ENCODE measurements at places on chromosomes 13 and 19.

- DNase-seq: no peak
These were observed 22.6 kb downstream of the ELF1 start for GRCh38 chr13:40996426-40997092.

DNA sequence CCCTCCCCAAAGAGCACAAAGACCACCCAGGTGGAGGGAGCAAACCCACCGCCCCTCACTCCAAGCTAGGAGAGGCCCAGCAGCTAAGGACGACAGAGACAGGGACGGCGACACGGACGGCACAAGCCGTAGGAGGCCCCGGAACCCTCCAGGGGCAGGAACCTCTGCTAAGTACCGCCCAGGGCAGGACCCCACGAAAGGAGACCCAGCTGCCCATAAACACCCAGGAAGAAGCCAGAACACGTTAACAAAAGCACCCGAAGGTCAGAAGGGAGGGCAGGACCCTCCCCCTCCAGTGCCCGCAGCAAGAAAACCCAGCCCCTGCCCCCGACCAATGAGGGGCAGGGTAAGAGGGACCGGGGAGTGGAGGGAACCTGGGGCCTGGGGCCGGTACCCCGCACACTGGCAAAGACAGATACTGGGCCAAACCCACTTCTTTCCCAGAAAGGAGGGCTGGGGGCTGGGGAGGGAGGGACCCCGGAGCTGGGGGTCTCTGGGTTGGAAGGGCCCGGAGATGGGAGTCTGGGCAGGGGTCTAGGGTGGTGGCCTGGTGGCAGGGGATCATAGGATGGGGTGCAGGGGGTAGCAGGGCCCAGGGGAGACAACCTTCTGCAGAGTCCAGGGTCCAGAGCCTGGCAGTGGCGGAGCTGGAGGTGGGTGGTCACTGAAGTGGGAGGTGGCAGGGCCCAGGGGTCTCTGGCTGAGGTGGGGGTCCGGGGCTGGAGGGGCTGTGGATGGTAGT, 2.4 kb downstream of the BTBD2 start:
- no peak for DNase-seq

- no peak for DNase-seq
These were observed 55.3 kb downstream of the F2RL3 start for GRCh38 chr19:16943942-16944625.

GRCh38 chr19:35720648-35721047, 2.8 kb downstream of the KMT2B start:
- no peak for DNase-seq

DNA sequence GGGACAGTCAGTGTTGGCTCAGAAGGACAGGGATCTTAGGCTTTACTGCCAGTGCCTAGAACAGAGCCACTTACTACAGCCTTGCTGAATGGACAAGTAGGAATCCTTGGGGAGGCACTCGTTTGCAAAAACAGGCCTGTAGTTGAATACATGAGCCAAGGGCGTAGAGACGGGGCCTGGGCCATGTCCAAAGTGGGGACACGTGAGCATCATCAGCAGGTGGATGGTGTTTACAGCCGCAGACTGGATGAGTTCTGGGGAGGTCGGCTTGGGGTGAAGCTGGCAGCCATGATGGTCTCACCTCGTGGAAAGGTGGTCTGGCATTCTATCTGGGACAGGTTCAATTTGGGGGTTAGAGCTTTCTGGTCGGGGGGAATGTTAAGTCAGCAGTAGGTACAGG, 17.5 kb downstream of the RYR1 start:
- no peak for DNase-seq

DNA sequence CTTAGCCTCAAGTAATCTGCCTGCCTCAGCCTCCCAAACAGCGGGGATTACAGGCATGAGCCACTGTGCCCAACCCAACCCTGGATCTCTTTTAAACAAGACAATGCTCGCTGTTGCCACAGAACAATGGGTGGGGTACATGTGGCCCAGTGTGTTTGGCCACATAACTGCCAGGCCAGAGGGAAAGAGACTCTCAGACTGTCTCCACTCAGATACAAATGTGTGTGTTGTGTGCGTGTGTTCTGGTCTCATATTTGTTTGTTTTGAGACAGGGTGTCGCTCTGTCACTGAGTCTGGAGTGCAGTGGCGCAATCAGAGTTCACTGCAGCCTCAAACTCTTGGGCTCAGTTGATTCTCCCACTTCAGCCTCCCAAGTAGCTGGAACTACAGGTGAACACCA, 25.8 kb downstream of the LDLR start:
- no peak for DNase-seq

- no peak for DNase-seq
These were observed 1608.2 kb downstream of the SLITRK5 start for GRCh38 chr13:89279374-89279773.

DNA sequence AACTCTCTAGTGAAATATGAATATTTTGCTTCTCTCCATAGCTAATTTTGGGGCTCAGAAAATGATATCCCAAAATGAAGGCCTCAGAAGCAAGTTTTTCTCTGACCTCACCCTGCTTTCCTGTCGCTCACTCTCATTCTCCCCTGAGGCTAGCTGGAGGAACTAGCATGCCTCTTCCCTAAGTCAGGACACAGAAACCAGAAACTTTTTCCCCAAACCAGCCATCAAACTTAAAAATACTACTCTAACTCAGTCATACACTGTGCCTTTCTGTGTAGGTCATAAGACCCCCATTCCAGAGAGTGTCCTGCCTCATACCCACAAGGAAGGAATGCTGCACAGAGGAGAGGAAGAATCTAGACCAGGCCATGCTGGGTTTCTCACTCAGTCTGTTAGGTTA, 329.6 kb downstream of the PCDH20 start:
- DNase-seq: no peak

DNA sequence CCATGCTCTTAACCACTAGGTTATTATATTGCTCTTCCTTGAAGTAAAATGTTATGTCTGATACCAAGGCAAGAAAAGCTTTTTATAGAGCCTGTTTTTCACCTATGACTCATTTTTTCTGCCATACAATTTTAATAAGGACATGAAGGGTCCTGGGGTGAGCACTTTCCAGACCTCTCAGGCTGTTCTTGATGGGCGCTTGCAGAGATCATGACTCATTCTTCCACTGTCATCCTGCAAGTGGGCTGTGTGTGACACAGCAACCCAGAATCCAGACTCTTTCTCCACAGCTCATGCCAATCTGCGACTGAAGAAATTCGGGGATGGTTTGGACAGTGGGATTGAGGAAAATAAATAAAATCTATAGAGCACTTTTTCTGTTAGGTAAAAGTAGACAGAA, 506.7 kb upstream of the NBEA start:
- DNase-seq: no peak

GRCh38 chr13:97266332-97266731, 44.2 kb downstream of the MBNL2 start:
- DNase-seq: no peak

GRCh38 chr13:40116008-40116407, 460.5 kb downstream of the COG6 start:
- peak; percentile 37 for DNase-seq

GRCh38 chr13:82341116-82341515, 1541.2 kb downstream of the SLITRK1 start:
- no peak for DNase-seq

DNA sequence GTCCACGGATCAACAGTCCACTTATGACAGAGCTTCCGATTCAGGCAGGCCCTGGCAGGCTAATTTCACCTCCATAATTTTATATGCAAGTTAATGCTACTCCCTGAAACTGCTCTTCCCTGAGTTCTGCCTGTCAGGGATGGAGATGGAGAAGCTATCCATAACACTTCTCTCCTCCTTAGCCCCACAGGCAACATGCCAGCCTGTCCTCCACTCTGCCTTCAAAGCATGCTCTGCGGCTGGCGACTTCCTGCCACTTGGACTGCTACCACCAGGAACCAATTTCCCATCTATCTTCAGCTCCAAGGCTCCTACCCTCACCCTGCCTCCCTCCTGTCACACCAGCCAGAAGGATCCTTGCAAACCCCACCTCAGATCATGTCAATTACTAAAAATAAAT, 35.4 kb downstream of the GSX1 start:
- no peak for DNase-seq

GRCh38 chr19:18634612-18635297, 2.1 kb upstream of the KLHL26 start:
- DNase-seq: no peak

Measured in activated CD4-positive, CD25-positive, alpha-beta regulatory T cell treated with anti-CD3 and anti-CD28 coated beads, Interleukin-2, amount 50 U/mL, for 16 hours (primary cell).